ENCODE measurements at places on chromosomes 12 and 14.

- no peak overlapping the region for H3K4me3 ChIP-seq
- no peak for DNase-seq
These were observed 53.8 kb upstream of the CCDC175 start for GRCh38 chr14:59630288-59630963.

GRCh38 chr12:125351788-125352187 is 286.6 kb downstream of the AACS start:
- no peaks in the 10 kb centered on the region for H3K36me3 ChIP-seq
- no peak for DNase-seq
- H3K4me1 ChIP-seq: no peaks in the 10 kb centered on the region
- no peak overlapping the region for H3K4me3 ChIP-seq
- H3K27me3 ChIP-seq: no peaks in the 10 kb centered on the region

DNA sequence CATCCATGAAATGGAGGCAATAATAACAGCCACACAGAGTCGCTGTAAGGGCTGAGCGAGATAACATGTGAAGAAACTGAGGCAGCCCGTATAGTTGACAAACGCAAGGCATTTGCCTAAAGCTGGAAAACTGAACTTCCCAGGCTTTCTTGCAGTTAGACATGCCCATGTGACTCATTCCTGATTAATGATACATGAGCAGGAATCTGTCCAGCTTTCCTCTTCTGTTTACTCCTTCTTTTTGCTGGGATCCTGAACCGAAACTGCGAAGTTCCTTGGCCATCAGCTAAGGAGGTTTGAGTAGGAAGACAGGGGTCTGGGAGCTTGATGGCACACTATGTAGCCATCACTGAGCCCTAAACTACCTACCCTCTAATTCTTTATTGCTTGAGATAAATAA is 52.2 kb downstream of the ST8SIA1 start:
- H3K36me3 ChIP-seq: no peaks in the 10 kb centered on the region
- H3K4me1 ChIP-seq: no peaks in the 10 kb centered on the region
- DNase-seq: no peak
- H3K27ac ChIP-seq: peak overlapping the region; percentile 57

- H3K27ac ChIP-seq: no peak overlapping the region
- H3K4me1 ChIP-seq: peaks cover 5% of the 10 kb centered on the region
- H3K4me3 ChIP-seq: no peak overlapping the region
- H3K27me3 ChIP-seq: peaks cover 13% of the 10 kb centered on the region
- no peaks in the 10 kb centered on the region for H3K36me3 ChIP-seq
These were observed 270.1 kb downstream of the ADGRD1 start for GRCh38 chr12:131223791-131224225.

DNA sequence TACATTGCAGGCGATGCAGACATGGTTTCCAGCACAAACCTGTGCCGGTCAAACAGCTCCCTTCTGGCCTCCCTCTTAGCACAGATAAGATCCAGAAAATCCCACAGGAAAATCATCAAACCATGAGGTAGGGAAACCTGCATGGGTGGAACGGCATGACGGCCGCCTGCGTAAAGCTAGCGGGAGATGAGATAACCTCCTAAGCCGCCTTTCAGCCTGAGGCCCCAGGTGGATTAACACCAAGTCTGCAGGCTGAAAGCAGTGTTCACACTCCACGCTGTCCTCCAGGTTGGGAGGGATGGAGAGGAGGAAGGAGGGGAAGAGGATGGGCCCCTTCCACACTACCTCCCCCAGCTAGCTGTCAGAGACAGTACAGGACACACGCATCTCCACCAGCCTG is 63.8 kb downstream of the TSPAN11 start:
- no peak overlapping the region for H3K27ac ChIP-seq
- no peaks in the 10 kb centered on the region for H3K27me3 ChIP-seq
- no peaks in the 10 kb centered on the region for H3K36me3 ChIP-seq
- H3K4me3 ChIP-seq: no peak overlapping the region
- no peaks in the 10 kb centered on the region for H3K4me1 ChIP-seq
- DNase-seq: no peak

DNA sequence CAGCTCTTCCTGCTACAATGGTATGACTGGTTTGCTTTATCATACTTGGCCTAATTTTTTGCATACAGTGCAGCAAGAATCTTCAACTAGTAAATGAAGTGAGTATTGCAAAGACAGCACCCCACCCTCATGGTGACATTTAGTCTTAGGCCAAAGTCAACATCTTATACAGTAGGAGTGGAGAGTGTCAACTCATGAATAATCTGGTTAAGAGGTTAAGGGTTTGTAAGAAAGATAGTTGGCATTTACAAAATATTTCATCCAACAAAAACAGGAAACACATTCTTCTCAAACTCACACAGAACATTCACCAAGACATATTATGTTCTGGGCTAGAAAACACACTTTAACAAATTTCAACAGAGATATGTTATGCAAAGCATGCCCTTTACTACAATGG is 2.2 kb upstream of the OAS1 start:
- peaks cover 72% of the 10 kb centered on the region for H3K4me1 ChIP-seq
- no peaks in the 10 kb centered on the region for H3K36me3 ChIP-seq
- no peaks in the 10 kb centered on the region for H3K27me3 ChIP-seq

GRCh38 chr14:104305511-104306449 is 167.4 kb downstream of the KIF26A start:
- H3K4me3 ChIP-seq: no peak overlapping the region
- no peaks in the 10 kb centered on the region for H3K36me3 ChIP-seq
- no peaks in the 10 kb centered on the region for H3K4me1 ChIP-seq
- DNase-seq: no peak
- no peaks in the 10 kb centered on the region for H3K27me3 ChIP-seq
- H3K27ac ChIP-seq: no peak overlapping the region

GRCh38 chr14:71597287-71597920 is 334.8 kb upstream of the RGS6 start:
- H3K4me3 ChIP-seq: no peak overlapping the region
- no peaks in the 10 kb centered on the region for H3K27me3 ChIP-seq
- H3K4me1 ChIP-seq: peaks cover 13% of the 10 kb centered on the region
- no peak overlapping the region for H3K27ac ChIP-seq
- no peak for DNase-seq
